ENCODE measurements at places on chromosomes 7 and 10. TPM values are rescaled to one million over a fixed set of nuclear protein-coding genes. Genes with fewer than 3 reads are reported as not detected.

Gene HOXA7
- 1.0 TPM for polyA plus RNA-seq

Gene PAPOLB
- polyA plus RNA-seq, result not detected

Gene PRSS37
- polyA plus RNA-seq, result not detected

Gene DNAJC1
- polyA plus RNA-seq, result 17.9 TPM

Gene HMX2
- not detected for polyA plus RNA-seq

Gene HSPA12A
- 6.7 TPM for polyA plus RNA-seq

Gene C7orf33
- polyA plus RNA-seq, result not detected

Gene PTF1A
- polyA plus RNA-seq, result not detected

Gene TEX36
- not detected for polyA plus RNA-seq

Gene FOXI2
- polyA plus RNA-seq, result not detected

Gene BHLHA15
- 5.3 TPM for polyA plus RNA-seq

Gene CUEDC2
- 51.8 TPM for polyA plus RNA-seq

Gene ABCB1
- polyA plus RNA-seq, result 2.5 TPM

Gene STYXL1
- polyA plus RNA-seq, result 63.2 TPM

Gene SDK1
- not detected for polyA plus RNA-seq

Gene PRPS1L1
- not detected for polyA plus RNA-seq

Gene NPTX2
- polyA plus RNA-seq, result not detected
